Epithelial cell of proximal tubule (primary cell): ENCODE measurements at places on chromosomes 3 and 15.

DNA sequence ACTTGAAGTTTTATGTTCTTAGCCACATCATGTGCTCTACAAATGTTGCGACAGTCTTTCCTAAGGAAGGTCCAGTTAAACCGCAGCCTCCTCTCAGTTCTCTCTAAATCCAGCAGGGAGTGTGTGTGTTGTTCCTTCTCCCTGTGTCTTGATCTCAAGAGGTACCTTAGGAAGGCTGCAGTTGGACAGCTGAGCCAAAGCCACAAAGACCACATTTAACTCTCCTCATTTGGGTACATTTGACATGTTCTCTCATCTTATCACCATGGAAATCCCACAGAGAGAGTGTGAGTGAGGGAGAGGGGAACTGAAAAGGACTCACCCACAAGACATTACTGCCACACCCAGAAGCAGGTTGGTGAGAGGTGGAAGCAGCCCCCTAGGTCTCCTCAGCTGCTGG lies 79.5 kb downstream of the CD200R1L start:
- no peak for DNase-seq

DNA sequence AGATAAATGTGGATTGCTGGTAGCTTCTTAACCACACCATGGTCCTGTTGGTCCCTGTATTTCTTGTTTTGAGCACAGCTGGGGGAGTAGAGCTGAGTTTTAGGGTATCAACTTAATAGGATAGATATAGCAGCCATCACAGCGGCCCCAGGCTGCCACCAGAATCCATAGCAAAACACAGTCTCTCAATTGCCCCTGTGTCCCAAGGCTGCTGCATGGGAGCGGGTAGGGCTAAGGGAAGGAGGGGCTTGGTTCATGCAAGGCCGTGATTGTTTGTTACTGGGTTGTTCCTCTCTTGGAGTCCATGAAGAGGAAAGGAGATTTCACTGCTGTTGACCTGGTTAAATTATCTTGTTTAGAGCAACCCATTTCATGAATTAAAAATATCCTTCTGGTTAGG lies 22.1 kb downstream of the ARNT2 start:
- no peak for DNase-seq

DNA sequence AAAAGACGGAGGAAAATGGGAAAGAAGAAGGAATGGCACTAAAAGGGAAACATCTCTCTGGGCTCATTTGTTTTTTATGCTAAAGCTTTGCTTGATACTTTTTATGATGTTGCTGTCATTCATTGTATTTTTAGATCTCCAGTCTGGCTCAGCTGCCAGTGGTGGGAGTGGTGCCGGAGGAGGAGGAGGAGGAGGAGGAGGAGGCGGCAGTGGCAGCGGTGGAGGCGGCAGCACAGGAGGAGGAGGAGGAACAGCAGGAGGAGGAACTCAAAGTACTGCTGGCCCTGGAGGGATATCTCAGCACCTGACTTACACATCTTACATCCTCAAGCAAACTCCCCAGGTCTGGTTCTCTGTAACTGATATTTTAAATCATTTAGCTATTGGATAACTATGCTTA lies 49.6 kb downstream of the MAP6D1 start:
- no peak for DNase-seq

DNA sequence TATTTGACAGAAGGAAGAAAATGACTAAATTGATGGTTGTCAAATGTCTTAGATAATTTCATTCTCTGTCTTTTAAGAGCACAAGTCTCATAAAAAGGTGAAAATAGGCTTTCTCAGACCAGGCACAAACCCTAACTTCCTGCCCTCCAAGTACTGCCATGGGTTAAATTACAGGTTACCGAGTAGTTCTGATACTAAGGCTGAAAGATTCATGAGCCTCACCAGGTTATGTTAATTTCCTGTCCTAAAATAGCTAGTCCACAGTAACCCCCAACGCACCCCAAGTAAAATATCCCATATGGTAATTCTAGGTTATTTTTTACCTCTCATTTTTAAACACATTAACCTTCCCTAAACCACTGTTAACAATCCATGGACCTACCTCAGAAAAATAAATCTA lies 42.0 kb downstream of the GSK3B start:
- DNase-seq, result no peak

- no peak for DNase-seq
Observed at GRCh38 chr3:195099951-195100785, 170.8 kb downstream of the XXYLT1 start.

DNA sequence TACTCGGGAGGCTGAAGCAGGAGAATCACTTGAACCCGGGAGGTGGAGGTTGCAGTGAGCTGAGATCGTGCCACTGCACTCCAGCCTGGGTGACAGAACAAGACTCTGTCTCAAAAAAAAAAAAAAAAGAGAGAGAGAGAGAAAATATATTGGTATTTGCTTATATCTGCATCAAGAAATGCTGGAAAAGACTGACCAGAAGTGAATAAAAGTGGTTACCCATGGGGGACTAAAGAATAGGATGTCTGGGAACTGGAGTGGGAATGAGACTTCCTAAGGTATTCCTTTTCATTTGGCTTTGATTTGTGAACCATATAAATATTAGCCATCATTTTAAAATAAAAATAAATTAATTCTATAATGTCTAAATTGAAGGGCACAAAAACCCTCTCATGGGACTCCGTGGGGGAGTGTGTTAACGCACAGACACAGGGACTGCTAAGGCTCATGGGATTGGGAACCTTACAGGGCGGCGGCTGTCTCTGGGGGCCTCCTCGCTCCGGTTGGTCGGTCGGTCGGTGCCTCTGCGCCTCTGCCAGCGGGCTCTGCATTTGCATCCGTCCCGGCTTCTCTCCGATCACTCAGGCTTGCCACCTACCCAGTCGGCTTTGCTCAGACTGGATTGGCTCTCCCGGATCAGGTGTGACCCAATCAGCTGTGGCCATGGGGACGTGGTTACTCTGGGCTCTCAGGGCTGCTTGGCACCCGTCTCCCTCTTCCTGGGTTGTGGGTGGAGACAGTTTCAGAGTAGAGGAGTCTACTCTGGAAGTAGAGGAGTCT lies 12.7 kb upstream of the TSPAN3 start:
- DNase-seq, result no peak
